ENCODE measurements at places on chromosomes 2 and 18.

DNA sequence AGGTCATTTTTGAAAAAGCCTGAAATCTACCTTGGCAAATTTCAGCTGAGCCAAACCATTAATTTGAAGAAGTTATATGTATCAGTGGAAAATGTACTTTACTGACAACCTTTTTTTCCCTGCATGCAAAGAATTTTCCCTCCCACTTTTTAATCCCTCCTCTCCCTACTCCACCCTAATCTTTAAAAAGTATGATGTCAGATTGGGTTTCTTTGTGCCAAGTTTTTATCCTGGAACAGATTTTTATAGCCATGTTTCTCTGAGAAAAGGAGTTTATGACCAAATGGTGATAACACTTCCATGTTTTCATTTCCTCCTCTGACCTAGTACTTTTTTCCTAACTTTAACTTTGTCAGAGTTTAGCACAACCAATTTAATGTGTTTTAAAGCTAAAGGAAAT lies 250.3 kb upstream of the FOSL2 start:
- DNase-seq, result no peak

DNA sequence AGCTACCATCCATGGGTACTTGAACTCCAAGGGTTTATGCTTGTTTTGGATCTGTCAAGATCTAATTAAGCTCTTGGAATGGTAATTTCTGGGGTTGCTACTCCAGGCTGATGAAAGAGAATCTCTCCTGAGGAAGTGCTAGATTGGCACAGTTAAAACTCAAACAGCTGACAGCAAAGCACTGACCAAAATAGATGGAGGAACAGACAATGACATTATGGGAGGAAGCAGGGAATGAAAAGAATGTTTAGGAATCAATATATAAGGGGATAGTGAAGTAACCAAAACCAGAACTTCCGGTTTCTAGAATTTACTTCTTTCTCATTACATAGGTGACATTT lies 6.3 kb downstream of the THUMPD2 start:
- DNase-seq, result no peak

GRCh38 chr2:64641599-64641998 lies 12.1 kb downstream of the SERTAD2 start:
- no peak for DNase-seq

DNA sequence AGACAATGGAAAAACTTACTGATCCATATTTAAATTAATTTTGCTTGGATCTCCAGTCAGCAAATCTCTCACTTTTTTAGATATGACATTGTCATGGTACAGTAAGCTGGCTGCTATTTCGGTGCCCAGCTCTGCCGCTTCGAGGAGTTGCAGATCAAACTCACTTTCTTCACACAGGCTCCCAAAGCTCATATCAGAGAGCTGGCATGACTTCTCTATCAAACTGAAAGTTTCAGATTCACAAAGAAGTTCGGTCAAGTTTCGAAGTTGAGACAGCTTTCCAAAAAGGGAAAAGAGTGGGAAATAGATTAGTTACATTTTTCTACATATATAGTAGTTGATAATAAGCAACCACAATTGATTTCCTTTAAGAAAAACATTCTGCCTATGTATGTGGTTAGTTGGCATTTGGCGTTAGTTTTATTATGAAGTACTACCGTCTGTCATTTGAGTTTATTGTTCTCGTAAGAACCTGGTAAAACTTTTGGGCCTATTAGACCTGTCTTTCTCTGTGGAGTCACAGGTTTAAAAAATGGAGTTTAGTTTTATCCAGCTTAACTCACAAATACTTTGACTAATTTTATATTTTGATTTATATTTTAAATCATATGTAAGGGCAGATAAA lies 118.8 kb downstream of the ABCA12 start:
- DNase-seq, result no peak

DNA sequence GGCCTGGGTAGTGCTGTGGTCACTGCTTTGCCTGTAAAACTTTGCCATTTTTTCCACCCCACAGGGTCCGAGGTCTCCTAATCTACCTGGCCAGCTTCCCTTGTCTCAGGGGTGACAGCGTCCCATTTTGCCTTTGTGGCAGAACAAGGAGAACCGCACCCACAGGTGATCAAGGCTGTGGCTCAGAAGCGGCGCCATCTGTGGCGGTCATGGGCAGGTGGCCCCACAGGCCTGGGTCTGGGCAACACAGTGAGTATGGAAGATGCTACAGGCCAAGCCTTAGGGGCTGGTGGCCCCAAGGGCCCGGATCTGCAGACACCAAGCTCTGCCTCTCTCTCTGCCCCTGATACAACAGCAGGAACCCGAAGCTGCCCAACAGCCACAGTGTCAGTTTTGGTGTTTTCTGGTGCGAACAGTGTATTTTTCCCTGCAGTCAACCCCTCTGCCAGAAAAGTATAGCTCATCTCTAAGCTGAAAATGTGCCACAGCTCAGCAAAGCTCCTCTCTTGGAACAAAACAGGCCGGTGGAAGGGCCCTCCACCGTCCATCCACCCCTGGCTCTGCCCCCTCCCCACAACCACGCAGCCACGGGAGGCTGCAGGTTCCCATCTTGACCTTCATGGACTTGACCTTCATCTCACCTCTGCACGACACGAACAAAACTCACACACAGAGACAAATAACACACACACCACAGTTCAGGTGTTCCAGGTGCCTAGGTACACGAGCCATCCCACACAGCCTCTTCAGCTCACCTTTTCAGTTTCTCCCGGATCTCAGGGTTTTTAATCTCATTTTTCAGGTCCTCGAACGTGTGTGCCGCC lies 96.7 kb downstream of the PXDN start:
- DNase-seq, result no peak

All from anterior cingulate cortex (tissue), 58 donors.